Mesothelial cell of epicardium (in vitro differentiated cells): ENCODE measurements at places on chromosomes 1 and 21. TPM values are rescaled to one million over a fixed set of nuclear protein-coding genes. Genes with fewer than 3 reads are reported as not detected.
A peak's percentile ranks its signal among the peaks of the same experiment; 100 is the strongest.

The CHD5 gene
- total RNA-seq = 4.8 to 4.9 TPM (median 4.9 TPM) in 3 replicates

DNA sequence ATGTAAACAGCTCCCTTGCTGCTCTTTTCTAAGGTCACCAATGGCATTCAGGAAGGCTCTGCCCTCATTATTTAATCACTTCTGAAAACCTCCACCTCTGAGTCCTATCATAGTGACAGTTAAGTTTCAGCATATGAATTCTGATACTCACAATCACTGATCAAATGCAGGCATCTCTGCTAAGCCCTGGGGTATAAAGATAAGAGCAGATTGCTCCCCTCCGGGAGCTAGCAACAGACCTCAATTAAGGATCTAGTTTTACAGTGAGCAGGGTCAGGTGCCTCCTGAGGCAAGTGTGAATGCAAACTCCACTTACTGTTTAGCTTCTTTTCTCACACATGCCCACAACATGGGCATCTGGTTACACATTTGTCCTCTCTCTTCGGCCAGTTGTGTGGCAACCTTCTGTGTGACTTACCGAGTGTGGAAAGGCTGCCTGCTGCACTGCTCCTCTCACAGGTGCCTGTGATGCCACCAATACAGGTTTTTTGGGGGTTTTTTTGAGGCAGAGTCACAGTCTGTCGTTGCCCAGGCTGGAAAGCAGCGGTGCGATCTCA is 15.0 kb downstream of the IL10RB start:
- DNase-seq = no peak

DNA sequence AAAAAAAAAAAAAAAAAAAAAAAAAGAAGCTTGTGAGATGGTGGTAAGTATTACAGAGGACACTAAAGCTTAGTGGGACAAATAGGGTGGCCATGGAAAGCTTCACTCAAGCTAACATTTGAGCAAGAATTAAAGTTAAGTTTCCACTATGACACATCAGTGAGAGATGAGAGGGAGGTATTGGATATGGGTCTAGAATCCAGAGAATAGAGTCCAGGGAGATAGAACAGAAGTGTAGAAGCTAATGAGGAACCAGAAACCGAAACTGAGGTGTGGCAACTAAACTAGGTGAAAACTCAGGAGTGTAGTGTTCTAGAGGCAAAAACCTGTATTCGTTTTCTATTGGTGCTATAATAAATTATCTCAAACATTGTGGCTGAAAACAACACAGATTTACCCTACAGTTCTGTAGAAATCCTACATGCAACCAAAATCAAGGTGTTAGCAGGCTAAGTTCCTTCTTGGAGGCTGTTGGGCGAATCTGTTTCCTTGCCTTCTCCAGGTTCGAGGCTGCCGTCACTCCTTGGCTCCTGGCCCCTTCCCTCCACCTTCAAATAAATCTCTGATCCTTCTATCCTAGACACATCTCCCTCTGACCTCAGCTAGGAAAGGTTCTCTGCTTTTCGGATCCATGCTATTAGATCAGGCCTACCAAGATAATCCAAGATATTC is 36.2 kb downstream of the PTP4A2 start:
- no peak for DNase-seq

DNA sequence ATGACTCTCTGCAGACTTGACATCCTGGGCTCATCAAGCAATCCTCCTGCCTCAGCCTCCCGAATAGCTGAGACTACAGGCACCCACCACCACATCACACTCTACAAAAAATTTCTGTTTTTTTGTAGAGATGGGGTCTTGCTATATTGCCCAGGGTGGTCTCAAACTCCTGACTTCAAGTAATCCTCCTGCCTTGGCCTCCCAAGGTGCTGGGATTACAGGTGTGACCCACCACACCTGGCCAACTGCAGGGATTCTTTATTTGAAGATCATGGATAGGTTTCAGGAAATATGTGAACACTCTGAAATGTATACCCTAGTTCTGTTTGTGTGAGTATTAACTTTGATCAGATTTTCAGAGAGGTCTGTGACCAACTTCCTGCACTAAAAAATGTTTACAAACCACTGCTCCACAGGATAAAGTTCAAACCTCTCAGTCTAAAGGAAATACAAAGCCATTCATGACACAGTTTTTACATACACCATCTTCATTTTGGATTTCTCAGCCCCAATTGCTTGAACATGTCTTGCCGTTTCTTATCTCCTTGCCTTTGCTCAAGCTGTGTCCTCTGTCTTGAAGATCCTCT is 252.3 kb upstream of the FGGY start:
- DNase-seq = no peak

GRCh38 chr1:147669469-147670318 is 630 bp downstream of the ACP6 start:
- DNase-seq = peak; percentile 23

The PYHIN1 gene
- total RNA-seq = 0.13 TPM in 1 of 3 replicates, not detected in the others

The TSPAN2 gene
- 12.1 to 14.2 TPM (median 12.2 TPM) in 3 replicates for total RNA-seq
